ENCODE measurements at places on chromosomes 16 and 17.

GRCh38 chr16:30085820-30086219 is 5.9 kb downstream of the TBX6 start:
- no peak for DNase-seq

DNA sequence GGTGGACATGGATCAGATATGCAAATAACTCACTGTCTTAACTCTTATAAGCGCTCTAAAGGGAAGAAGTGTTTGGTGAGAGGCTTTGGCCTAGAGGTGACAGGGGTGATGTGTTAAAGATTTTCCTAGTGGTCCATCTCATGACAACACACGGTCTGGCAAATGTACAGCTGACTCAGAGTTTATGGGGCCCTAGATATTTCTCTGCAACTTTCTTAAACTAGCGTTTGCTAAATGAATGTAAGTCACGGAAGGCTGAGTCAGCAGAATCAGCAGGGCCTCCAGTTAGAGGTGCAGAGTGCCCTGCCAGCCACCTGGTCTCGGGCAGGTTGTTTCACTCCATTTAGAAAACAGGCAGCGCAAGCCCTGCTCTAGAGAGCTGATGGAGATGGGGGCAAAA is 40.1 kb downstream of the CLEC16A start:
- no peak for DNase-seq

- DNase-seq, result no peak
These were observed 9.1 kb upstream of the SCNN1B start for GRCh38 chr16:23293016-23293415.

DNA sequence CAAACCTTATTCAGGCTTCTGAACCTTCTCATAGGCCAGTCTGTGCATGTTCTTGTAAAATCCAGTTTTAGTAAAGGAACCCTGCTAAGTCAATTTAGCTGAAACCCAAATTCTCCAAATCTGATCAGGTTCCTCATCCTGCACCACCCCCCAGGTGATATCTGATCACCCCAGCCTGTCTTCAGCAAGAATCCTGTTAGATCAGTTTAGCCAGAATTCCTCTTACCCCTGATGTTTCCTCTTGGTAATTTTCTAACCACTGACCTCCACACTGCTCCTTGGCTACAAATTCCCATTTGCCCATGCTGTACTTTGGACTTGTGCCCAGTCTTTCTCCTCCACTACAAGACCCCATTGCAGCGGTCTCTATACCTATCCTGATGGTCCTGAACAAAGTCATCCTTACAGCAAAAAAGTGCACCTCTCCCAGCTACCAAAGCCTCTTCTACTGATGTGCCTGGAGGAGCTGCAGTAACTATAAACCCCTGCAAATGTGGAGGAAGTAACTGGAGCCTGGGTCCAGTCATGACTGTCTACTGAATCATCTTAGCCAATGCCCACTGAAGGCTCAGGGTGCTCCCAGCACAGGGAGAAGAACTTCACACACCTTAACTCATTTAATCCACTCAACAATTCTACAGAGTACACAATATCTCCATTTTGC is 23.8 kb downstream of the TEX14 start:
- DNase-seq, result no peak

GRCh38 chr17:31296142-31296541 is 897 bp downstream of the OMG start:
- DNase-seq, result no peak

DNA sequence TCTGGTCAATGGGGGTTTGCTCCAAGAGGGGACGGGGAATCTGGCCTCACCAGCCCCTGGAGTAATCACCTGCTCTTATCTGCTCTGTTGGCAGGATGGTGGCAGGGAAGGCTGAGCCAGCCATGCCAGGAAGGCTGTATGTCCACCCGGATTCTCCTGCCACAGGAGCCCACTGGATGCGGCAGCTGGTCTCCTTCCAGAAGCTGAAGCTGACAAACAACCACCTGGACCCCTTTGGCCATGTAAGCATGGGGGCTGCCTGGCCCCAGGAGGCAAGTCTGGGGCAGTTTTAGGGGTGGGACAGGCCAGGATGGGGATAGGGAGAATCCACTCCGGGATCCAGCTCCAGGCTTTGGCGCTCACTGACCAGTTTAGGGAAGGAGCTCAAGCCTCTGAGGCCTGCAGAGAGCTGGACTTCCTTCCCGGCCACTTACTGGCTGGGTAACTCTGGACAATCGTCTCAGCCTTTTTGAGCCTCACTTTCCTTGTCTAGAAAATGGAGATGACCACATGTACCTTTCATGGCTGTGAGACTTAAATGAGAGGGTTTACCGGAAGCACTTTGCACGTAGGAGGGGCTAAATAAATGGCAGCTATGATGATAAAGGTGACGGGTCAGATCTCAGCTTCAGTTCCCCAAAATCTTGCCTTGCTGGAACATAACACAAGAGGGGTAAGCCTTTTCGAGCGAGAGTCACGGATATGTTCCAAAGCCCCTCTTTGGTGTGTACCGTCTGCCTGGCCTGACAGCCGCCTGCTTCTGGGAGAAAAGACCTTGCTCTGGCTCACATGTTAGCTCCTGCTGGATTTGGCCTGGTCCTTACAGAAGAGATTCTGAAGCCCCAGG is 15.4 kb downstream of the TBX4 start:
- DNase-seq, result no peak

DNA sequence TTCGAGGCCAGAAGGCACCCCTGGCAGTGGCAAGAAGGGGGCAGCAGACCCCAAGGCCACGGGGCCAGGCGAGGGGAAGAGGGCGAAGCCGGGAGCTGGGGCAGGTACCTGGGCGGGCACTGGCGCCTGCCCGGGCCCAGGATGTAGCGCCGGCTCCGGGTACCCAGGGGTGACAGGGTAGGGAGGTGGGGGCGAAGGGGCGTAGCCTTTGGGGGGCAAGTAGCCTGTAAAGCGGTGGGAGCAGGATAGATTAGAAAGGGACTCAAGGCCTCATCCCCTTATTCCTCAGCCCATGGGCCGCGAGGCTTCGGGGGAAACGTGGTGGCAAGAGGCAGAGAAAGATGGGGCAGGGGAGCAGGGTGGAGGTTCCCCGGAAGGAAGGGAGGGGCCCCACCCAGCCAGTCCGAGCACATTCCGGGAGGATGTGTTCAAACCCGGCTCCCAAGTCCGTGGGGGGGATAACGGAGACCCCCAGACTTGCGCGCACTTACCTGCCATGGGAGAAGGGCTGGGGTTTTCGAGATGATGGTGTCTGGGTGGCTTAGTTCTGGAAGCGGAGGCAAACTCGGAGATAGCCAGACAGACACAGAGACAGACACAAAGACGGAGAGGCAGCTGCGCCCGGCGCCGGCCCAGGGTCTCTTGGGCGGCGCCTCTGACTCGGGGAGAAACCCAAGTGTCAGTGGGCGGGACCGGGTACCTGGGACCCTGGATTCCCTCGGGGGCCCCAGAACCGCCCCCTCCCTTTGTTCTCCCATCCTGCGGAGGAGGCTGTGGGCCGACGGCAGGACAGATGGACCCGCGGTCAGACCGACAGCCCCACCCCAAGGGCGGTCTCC is 493 bp downstream of the PLSCR3 start:
- peak; percentile 70 for DNase-seq

DNA sequence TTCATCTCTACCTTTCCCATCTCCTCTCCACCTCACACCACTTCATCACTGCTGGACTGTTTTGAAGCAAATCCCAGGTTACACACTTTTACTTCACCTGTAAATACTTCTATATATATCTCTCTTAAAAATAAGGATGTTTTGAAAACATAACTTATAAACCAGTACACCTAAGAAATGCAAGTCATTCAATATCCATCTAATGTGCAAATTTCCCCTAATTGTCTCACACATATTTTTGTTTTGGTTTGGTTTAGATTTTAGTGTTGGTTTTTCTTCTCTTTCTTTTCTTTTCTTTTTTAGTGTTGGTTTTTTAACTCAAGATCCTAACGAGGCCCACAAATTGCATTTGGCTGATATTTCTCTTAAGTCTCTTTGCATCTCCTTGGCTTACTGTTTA is 17.9 kb upstream of the ZNF19 start:
- no peak for DNase-seq

GRCh38 chr16:50025537-50025931 is 509 bp downstream of the CNEP1R1 start:
- peak; percentile 47 for DNase-seq

GRCh38 chr17:74859459-74860228 is at the start of gene GRIN2C:
Gene GRIN2C (minus strand): TSS chr17:74859885. CDS start chr17:74855092, 4,793 bp downstream.
- peak; percentile 31 for DNase-seq

GRCh38 chr16:86117756-86118155 is 218.8 kb downstream of the IRF8 start:
- DNase-seq, result no peak

GRCh38 chr16:35570946-35571345 is 2111.5 kb downstream of the TP53TG3F start:
- DNase-seq, result no peak

DNA sequence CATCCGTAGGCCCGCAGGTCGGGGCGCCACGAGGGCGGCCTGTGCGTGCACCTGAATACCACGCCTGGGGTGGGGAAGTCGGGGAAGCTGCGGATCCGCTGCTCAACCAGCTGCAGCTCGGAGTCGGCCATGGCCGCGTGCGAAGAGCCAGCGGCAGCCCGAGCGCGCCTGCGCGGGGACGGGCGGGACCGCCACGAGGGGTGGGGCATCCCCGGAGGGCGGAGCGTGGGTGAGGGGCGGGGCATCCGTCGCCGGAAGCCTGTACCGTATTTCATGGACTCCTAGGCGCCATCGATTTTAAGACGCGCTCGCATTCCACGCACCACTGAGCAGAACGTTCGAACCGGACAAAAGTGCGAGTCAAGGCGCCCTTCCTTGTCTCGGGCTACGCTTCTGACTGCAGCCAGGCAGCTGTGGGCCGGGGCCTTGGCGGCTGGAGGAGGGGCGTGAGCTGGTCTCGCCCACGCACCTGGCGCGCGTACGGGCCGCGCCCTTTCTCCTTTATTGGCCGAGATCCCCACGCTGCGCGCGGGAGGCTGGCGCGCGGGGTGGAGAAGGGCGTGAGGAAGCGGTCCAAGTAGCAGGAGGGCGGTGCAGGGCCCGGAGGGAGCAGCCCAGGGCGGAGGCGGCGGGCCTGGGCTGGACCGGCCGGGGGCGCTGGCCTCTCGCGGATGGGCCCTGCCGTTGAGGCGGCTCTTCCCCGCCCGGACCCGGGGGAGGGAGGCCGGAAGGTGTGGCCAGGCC is at the start of gene APRT:
TSS of gene APRT (minus strand) at position 160 of the 744 bp plus-strand sequence. CDS start at position 131, 29 bp downstream.
- DNase-seq, result peak; percentile 97

GRCh38 chr17:82101767-82102679 is 4.0 kb upstream of the FASN start:
- DNase-seq, result no peak

DNA sequence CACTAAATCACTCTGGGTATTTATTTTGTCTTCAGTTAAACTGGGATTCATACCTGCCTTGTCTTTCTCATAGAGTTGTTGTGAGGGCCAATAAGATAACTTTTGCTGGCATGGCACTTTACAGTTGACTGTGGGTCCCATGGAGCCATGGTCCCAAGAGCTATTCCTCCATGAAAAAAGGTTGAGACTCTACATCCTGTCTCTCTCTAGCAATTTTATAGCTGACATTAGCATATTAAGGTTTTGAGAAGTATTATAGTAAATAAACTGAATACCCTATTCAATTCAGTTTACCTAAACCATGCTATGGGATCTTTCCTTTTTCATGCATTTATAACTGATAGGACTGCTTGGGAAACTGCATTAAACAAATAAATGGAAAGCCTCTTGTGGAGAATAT is 17.4 kb downstream of the OGFOD1 start:
- no peak for DNase-seq

DNA sequence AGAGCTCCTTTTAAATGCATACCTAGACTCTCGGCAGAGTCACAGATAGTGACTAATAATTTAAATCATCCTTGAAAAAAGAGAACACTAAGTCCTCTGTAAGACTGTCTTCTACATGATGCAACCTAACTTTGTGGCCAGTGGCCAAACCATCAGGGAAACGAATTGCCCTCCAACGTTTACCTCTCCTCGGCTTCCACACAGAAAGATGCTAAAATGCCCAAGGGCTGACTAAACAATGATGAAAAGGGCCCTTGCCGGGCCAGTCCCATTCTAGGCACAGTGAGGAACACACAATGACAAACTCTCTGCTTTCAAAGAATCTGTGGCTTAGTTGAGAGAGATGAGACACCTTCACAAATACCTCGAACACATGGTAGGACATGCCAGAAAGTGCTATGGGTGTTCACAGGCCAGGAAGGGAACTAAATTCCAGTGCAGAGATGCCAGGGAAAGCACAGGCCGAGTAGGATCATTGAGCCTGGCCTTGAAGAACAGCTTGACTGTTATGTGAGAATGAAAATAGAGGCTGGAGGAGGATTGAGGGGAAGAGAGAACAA is 35.3 kb upstream of the PITPNM3 start:
- no peak for DNase-seq

DNA sequence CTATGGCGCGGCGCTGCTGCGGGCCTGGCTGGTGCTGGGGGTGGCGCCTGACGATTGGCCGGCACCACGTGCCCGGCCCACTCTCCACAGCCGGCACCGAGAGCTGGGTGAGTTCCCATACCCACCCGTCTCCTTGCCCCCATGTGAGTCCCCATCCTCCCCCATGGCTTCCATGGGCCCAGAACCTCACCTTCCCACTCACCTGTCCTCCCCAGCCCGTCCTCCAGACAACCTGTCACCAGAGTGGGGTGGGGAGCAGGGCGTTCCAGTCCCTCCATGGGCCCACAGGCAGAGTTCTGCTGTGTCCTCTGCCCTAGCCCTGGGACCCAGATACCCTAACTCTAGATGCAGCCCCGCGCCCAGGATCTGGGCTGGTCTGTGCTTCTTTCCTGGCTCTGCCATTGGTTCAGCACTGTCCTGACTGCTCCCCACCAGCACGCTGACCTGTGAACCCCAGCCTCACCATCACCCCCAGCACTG is 5.5 kb downstream of the ARMC5 start:
- DNase-seq, result no peak

DNA sequence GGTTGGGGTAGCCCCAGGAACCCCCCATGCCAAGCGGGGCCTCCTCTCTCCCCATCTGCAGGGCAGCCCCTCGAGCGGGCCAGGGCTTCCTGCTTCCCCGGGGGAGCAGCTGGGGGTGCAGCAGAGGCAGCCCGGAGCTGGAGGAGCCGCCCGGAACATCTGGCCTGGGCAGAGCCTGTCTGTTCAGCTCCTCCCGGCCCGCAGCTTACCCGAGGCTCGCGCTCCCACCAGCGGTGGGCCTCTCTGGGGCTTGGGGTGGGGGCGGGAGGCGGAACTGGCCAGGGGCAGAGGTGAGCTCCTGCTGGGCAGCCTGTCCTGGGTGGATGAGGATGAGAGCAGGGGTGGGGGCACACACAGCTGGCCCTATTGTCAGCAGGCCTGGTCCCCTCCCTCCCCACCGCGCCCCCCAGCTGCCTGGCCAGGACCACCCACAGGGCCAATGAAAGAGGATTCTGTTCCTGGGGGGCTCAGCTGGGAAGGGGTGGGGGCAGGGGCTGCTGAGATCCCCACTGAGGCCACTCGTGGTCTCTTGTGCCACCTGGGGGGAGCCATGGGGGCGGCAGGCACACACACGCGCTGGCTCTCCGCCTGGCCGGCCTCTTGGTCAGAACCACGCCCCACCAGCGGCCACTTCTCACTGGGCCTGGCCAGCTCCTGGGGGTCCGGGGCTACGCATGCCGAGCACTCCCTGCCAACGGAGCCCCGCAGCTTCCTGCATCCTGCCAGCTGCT is 34.7 kb downstream of the BAHCC1 start:
- no peak for DNase-seq

- no peak for DNase-seq
These were observed 3.5 kb upstream of the EZH1 start for GRCh38 chr17:42748202-42748907.
